ENCODE measurements at places on chromosomes 3 and 15. TPM values are rescaled to one million over a fixed set of nuclear protein-coding genes. Genes with fewer than 3 reads are reported as not detected.

The RPUSD2 gene
- total RNA-seq: 26.7 TPM

GRCh38 chr3:185678027-185678426 is 91.9 kb downstream of the SENP2 start:
- no peak for DNase-seq

- no peak for DNase-seq
Observed at GRCh38 chr15:101379647-101380046, 84.6 kb upstream of the SNRPA1 start.

- DNase-seq: no peak
Observed at GRCh38 chr3:166177130-166177529, 339.9 kb upstream of the BCHE start.

The NRG4 gene
- not detected for total RNA-seq

The ZNF662 gene
- total RNA-seq: not detected

The POPDC2 gene
- total RNA-seq: 0.16 TPM

The CACNA2D2 gene
- 0.42 TPM for total RNA-seq

DNA sequence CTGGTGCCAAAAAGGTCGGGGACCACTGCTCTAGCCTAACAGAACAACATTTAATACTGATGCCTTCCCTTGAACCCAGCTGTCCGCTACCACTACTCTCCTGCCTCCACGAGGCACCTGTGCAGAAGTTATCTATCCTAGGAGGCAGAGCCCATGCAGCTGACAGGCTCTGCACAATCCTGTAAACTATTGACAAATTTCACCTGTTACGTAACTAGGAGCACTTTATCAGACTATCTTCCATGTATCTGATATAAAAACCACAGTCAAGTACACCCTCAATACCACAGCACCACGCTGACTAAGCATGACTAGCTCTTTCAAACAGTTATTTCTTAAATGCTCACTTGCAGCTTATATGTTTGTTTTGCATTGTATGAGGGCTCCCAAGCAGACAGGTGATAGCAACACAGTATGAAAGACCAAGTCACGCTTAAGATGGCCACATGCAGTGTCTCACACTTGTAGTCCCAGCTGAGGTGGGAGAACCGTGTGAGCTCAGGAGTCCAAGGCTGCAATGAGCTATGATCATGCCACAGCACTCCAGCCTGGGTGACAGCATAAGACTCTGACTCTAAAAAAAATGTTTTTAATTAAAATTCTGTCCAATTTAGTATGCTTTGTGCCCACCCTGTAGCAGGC is 4.5 kb upstream of the IL17RC start:
- DNase-seq: no peak

- no peak for DNase-seq
Observed at GRCh38 chr3:185912929-185913901, 24.6 kb downstream of the TRA2B start.

- DNase-seq: no peak
Observed at GRCh38 chr15:52408823-52409222, 113.2 kb upstream of the MYO5C start.

The SLC27A2 gene
- 56.0 TPM for total RNA-seq

- no peak for DNase-seq
Observed at GRCh38 chr3:126137490-126138130, 42.8 kb downstream of the ALDH1L1 start.

The ITGA11 gene
- total RNA-seq: not detected

DNA sequence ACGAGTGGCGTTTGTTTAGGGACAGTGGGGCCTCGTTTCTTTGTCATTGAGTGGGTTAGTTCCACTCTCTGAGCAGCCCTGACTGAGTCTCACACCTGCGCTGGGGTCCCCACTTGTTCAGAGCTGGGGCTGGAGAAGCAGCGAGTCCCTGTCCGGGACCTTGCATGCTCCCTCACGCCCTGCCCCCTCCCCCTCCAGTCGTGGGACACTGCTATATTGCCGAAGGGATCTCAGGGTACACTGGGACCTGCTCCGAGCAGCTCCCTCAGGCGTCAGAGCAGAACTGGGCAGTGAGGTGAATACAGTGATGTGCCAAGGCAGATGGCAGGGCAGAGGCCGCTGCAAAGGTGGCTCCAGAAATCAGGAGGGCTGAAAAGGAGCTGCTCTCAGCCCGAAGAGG is 59.9 kb upstream of the KLF13 start:
- no peak for DNase-seq

- DNase-seq: no peak
Observed at GRCh38 chr3:192433704-192434103, 293.6 kb downstream of the FGF12 start.

DNA sequence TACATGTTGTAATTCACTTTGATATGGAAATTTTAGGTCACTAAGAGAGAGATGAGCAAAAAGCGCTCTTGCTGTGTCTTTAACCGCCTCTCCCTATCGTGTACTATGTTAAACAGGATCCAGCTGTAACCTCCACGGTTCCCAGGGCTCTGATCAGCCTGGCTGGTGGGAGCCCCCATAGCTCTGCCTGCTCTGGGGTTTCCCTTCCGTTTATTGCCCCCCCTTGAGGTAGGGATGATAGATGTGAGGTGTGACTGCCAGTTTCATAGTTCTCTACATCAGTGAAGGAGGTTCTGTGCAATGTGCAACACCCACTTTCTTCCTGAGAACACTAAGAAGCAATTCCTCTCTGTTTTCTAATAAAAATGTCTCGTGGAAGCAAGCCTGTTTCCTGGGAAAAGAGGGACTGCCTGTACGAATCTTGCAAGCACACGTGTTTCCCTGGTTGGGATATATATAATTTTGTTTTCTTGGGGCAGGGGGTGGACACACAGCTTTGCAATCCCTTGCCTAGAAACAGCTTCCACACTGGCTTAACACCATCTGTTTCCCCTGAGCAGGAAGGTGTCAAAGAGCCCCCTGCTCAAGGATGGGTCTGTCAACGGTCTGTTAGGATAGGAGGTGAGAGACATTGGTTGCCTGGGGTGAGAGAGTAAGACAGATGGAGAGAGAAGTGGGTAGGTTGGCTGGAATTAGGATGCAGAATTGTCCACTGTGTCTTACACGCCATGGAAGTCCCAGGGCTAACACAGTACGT is 23.8 kb downstream of the CORO2B start:
- no peak for DNase-seq

DNA sequence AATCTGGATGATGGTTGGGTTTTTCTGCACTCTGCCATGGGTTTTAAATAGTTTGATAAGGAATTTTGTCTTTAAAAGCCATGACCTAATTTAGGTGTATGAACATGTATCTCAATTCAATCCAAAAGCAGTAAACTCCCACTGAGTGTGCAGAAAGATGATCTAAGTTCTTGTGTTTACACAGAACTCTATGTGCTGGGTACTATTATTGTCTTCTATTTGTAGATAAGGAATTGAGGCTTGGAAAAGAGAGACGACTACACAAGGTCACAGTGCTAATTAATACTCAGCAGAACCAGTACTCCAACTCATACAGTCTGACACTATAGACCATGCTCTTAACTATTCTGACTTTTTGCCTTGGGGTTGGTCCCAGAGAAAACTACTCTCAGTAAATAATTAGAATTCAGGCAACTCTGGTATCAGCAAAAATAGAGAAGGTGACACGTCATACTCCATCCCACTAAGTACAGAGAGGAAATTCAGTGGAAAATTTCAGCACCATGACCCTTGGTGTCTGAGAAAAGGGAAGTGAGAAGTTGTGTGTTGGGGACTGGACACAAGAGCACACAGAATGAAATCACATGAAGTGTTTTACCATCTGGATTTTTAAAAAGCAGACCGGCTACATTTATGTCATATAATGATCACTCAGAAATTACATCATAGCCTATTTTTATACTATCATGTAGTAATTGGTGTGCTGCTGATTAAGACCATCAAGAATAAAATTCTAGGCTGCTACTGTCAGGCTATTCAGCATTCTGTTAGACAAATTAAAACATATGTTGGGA is 18.3 kb upstream of the MYH15 start:
- no peak for DNase-seq

DNA sequence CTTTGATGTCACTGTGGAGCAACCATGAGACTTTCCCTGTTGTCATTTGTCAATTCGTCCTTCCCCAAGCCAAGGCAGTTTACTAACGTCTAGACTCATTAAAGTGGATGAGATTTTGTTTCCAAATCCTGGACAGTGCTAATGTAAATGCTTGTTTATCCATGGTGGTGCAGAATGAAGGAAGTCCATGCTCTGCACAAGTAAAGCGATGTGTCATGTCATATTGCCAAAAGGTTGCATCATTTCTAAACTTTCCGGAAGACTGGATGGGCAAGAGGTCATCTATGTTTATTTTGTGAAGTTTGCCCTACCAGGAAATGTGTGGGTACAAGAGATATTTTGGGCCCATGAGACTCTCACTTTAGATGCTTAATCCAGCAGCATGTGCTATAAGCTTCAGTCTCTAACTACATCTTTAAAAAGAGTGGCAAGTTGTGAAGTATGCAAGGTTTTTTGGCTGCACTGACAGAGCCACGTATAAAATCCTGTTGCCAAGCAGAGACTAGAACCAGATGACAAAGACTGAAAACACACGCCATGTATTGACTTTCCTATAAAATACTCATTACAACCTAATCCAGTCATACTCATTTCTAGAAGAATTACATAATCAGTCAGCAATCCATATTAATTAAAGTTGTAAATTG is 72.1 kb upstream of the FNDC3B start:
- DNase-seq: peak; percentile 84

DNA sequence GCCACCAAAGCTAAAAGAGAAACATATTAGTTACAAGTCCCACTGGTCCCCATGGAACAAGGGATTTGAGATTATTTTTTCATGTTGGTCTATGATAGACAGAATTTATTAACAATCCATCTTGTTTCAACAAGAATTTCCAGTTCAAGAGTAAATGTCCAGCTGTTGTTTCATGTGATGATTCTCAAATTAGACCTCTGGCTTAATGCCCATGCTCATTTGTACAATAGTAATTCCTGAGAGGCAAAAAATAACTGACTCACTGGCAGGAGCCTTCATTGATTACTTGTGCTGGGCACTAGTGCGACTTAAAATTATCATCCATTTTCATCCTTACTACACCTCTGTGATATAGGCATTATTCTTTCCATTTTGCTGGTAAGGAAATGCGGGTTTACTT is 171.3 kb downstream of the ITPR1 start:
- DNase-seq: no peak

- DNase-seq: no peak
Observed at GRCh38 chr3:164387236-164387635, 691.1 kb downstream of the SI start.

The REC114 gene
- total RNA-seq: not detected

The CLDN11 gene
- total RNA-seq: 0.56 TPM

GRCh38 chr3:119880966-119881365 is 99.1 kb downstream of the NR1I2 start:
- DNase-seq: no peak

DNA sequence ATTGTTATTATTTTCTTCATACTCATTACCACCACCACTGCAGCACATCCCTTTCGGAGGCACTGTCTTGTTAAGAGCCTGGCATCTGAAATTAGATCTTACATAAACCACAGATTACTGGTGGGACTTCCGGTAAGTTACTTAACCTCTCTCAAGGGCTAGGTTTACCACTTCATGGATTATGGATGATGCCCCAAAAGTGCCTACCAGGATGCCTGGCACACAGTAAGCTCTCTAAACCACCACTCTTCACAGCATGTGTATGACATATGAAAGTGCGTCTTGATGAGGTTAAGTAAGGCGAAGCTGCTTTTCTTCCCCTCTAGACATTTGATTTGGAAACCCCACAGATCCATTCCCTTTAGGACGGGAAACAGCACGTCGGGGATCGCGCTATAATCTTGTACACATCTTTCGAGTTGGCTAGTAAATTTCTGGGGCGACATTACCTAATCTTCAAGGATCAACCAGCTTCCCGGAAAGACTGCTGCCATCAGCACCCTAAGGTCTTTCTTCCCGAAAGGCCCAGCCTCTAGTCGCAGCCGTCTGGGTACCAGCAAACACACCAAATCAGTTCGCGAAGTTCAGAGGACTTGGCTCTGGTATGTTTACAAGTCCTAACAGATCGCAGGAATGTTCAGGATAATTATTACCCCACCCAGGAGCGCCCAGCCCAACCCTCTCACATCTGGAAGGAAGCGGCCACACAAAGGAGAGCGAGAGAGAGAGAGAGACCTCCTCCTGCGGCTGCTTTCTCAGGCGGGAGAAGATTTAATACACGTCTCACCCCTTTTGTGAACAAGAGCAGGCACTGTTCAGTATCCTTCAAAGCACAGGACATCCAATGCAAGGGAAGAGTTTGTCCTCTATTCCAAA is 155.1 kb upstream of the FRMD4B start:
- DNase-seq: peak; percentile 8

DNA sequence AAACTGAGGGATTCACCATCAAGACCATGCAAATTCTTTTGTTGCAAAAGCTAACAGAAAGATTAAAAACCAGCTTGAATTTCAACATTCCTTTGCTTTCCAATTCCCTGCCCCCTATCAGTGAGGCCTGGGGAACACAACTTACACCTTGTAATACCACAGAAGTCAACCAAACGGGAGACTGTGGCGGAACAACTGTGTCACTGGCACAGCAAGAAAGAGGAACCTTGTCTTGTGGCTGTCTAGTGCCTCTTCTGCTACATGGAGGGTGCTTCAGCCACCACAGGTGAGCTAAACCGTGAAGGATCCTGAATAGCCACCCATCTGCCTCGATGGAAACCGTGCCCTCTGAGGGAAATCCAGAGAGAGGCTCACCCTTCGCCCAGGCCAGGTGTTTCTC is 11.4 kb downstream of the CCDC12 start:
- DNase-seq: no peak

GRCh38 chr3:59444676-59445075 is 394.9 kb upstream of the CFAP20DC start:
- DNase-seq: no peak

The NRROS gene
- not detected for total RNA-seq

DNA sequence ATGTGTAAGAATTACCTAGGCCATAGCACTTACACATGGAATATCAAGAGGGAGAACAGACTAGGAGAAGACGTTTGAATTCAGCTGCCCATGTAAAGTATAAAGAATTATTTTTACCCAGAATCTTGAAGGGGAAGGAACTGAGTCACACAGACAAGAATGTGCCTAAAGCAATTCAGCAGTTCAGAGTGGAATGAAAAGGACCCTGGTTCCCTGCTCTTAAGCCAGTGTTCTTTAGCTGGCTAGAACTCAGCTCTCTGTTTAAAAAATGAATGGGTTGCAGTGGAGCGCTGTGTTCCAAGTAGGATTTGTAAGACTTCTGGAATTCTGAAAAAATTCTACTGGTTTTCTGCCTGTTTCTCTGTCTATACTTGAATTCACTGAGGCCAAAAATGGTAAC is 440.2 kb downstream of the LPP start:
- DNase-seq: no peak

- no peak for DNase-seq
Observed at GRCh38 chr15:93861413-93861812, 369.9 kb upstream of the MCTP2 start.

The OCA2 gene
- not detected for total RNA-seq
